ENCODE measurements at places on chromosomes 5 and 9.

DNA sequence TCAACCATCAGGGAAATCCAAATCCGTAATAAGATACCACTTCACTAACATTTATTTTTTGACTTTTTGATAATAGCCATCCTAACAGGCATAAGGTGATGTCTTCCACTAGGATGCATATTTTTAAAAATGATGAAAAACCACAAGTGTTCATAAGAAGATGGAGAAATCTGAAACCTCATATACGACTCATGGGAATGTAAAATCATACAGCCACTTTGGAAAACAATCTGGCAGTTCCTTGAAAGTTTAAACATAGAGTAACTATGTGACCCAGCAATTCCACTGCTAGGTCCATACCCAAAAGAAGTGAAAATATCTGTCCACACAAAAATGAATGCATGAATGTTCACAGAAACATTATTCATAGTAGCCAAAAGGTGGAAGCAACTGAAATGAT, 431.0 kb downstream of the ENC1 start:
- DNase-seq, result no peak

DNA sequence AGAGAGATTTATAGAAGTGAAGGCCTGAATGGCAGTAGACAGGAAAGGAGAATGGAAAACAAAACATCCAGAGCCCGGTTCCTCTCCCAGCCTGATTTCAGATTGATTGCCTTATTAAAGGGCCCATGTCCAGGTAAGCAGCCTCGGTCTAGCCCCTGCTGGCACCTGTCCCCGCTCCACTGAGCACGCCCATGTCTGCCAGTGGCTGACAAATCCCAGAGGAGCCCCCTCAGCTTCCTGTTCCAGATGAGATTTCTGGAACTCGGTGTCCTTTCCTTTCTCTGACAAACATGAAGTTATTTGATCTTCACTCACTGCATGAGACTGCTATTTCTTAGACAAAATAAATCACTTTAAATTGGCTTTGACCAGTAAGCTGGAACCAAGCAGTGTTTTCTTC, 187.0 kb upstream of the ADCY2 start:
- DNase-seq, result no peak

DNA sequence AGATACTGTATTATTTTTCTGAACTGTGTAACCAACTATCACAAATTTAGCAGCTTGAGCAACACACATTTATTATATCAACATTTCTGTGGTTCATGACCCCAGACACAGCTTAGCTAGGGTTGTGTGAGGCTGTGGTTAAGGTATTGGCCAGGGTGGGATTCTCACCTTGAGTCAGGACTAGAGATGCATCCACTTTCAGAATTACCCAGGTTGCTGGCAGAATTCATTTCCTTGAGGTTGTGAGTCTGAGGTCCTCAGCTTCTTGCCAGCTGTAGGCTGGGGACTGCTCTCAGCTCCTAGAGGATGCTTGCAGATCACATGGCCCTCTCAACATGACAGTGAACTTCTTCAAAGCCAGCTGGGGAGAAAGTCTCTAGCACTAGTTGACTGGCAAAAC, 122.5 kb upstream of the RASGRF2 start:
- DNase-seq, result no peak

- DNase-seq, result no peak
These were observed 62.7 kb upstream of the TMEM252 start for GRCh38 chr9:68603371-68603770.

DNA sequence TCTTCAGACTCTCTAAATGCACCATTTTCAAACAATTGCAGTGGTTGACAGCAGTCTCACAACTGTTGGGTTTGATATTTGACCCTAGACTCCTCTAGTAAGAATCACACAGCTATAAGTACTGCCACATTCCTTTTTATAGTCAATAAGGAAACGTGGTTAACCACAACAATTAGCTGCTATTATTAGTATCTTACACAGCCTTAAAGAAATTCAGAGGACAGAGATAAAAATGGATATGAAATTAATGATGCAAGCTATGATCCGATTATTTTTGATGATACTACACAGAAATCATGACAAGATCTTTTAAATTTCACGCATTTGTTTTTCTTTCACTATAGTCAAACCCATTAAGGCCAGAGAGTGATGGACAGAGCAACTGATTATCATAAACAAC, 288.6 kb upstream of the C9orf72 start:
- DNase-seq, result no peak

DNA sequence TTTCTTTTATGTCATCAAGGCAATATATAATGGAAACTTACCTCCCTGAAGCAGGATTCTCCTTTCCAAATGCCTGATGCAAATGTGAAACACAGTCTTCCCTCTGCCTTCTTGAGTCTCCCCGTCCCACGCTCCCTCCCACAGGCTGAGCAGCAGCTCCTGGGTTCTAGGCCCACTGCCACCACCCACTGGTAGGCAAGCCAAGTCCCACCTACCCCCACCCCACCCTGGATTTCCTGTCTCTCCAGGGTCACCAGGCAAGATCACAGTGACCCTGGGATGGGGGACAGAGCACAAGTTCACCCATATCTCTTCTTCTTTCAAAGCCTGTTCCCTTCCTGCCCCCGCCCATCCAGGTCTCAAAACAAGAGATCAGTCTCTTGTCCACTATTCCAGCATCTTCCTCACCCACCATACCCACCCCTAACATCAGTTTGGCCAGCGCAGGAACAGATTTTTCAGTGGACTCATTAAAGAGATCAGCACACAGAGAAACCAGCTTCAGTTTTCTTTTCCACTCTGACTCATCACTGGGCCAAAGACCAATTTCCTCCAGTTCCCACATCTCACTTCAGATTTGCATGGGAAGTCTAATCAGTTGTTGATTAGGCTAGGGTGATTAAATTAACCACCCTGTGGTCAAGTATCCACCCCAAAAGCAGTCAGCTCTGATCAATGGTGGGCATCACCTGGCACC, 151.5 kb downstream of the ACTL7B start:
- peak; percentile 72 for DNase-seq

DNA sequence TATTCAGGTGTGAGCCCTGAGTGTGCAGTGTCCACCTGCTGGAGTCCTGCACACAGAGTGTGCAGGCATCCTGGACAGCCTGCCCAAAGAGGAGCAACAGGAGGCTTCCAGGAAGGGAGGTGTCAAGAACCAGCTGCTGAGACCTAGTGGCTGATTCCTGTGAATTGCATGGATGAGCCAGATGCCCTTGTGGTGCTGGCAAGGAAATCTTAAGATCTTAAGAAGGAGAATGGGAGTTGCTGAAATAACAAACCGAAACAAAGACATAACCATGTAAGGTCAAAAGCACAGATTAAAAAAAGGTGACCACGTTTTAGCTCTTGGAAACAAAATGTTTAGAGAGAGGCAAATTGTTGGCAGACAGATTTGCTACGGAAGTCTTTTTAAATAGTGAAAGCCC, 29.3 kb upstream of the RPS23 start:
- DNase-seq, result peak; percentile 60

- DNase-seq, result no peak
These were observed 90.1 kb downstream of the THBS4 start for GRCh38 chr5:80125022-80125961.

DNA sequence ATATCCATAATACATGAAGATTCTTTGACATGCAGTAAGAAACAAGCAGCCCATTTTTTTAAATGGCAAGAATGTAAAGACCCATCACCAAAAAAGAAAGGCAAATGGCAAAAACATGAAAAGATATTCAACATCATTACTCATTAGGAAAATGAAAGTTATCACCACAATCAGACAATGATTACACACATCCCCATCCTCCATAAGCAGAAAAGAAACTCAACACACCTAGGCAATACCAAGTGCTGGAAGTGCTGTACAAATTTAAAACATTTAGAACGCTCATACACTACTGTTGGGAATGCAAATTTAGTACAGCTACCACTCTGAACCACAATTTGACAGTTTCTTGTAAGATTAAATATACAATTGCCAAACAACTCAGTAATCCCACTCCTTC, 466.7 kb downstream of the ACTL7B start:
- no peak for DNase-seq

DNA sequence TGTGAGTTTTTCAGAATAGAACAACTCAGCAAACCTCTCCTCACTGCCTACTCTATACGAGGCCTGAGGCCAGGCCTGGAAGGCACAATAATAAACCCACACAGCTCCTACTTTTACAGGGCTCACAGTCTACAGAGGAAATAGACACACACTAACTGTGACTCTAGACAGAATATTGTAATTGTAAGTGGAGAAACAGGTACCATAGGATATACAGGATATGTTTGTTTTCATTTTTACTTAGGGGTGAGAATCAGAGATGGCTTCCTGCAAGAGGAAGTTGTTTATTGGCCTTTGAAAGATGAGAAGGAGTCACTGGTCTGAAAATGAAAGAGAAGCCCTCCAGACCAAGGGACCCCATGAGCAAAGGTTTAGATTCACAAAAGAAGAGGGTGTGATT, 35.8 kb upstream of the TGFBR1 start:
- DNase-seq, result no peak

DNA sequence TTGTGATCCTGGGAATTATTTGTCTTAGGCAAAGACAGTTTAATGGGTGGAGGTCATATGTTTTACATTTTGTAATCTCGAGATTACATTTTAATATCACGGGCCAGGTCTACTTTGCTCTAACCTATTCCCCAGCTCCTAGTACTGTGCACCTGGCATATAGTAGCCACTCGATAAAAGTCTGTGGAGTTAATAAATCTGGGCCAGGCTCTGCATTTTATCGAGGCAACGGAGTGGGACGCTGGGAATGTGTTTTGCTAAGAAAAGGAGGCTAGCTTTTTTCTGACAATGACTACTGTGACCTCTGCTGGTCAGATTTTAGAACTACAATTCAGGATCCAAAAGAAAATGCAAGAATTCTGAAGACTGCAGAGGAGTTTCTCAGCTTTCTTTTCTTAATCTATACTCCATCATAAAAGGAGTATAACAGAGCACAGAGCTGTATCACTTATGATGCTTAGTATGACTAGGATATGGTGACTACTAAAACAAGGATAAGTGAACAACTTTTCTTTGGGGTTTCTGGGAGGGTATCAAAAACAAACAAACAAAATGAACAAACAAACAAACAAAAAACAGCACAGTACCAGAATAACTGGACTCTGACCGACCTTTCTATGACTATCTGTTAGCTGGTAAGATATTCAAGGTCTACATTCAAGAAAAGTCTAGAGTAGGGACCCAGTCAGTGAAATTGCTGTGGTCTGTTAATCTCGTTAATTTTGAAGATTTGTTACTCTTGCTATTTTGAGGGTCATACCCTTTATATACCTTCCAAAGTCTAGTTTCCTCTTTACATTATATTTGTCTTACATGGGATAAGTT, 46.1 kb upstream of the CER1 start:
- peak; percentile 55 for DNase-seq

GRCh38 chr5:179309751-179310320, 35.4 kb downstream of the ADAMTS2 start:
- no peak for DNase-seq
